ENCODE measurements at places on chromosomes 7 and 10. TPM values are rescaled to one million over a fixed set of nuclear protein-coding genes. Genes with fewer than 3 reads are reported as not detected.

Gene EBLN1
- total RNA-seq: not detected

Gene CNPY1
- not detected for total RNA-seq

Gene PLXNA4
- 0.38 TPM for total RNA-seq

Gene HTR5A
- not detected for total RNA-seq

Gene FOXI2
- total RNA-seq: not detected

Gene TFR2
- total RNA-seq: 11.8 TPM
